ENCODE measurements at places on chromosomes 2 and 18.

- no peak for DNase-seq
Observed at GRCh38 chr18:28875059-28875458, 698.1 kb upstream of the CDH2 start.

- no peak for DNase-seq
Observed at GRCh38 chr2:200138391-200139124, 167.9 kb upstream of the SPATS2L start.

- DNase-seq: no peak
Observed at GRCh38 chr2:197677056-197677455, 1.7 kb upstream of the RFTN2 start.

DNA sequence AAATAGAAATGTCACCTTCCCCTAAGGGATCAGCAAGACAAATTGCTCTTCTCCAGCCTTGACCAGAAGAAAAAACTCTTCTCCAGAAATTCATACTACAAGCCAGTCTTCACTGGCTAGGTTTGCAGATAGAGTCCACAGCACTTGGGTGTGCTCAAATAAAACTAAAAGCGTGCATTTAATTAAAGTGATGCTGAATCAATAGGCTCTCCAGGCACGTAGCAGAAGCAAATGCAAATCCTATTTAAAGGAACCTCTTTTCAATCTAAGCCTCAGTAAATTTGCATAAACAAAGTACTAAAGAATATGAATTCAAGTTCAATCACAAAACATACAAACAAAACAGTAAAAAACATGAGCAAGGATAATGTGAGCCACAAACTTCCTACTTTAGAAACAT lies 744.4 kb upstream of the FANCL start:
- no peak for DNase-seq

DNA sequence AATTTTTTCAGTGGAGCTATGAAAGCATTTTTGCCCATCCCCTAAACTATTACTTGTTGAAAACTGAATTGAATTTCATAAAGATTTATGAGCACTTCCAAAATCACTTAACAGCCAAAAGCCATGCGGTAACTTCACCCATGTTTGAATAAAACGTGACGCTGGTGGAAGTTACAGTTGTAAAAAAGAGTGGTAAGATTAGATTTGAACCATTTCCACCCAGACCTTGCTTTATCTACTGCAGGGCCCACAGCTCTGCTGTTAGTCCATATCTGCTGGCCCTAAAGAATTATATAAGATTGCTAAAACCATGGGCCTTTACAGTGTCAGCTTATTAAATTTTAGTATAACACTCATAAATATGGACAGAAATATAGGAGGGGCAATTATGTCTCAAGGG lies 15.5 kb upstream of the ITGA4 start:
- no peak for DNase-seq

DNA sequence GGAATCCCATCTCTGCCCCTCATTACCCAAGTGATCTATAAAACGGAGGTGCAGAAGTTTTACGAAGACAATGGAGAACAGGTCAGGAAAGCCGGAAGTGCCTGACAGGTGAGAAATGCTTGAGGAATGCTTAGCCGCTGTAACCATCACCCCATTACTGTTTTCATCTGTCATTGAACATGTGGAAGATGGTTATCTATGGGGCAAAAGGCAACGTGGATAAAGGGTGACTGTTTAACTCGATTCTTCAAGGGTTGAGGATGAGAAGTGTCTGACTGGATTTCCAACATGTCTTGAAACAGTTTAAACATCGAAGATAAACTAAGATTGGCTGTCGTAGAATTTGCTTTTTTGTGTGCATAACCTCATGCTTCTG lies 17.3 kb downstream of the HK2 start:
- DNase-seq: no peak

GRCh38 chr2:82539280-82539621 lies 1919.8 kb downstream of the SUCLG1 start:
- no peak for DNase-seq

- DNase-seq: no peak
Observed at GRCh38 chr18:23861805-23862470, 152.6 kb upstream of the TTC39C start.

GRCh38 chr2:63060472-63060991 lies 9.9 kb downstream of the OTX1 start:
- no peak for DNase-seq
